RPMI8226 (cell line): ENCODE measurements at places on chromosomes 13 and 19.

- DNase-seq = no peak
Measured at GRCh38 chr19:50549927-50550593, 18.2 kb downstream of the LRRC4B start.

GRCh38 chr13:87923753-87924152 lies 252.6 kb downstream of the SLITRK5 start:
- DNase-seq = no peak

GRCh38 chr19:48249502-48250014 lies 6.2 kb downstream of the CARD8 start:
- DNase-seq = no peak

GRCh38 chr19:45512881-45513483 lies 5.7 kb downstream of the VASP start:
- no peak for DNase-seq

DNA sequence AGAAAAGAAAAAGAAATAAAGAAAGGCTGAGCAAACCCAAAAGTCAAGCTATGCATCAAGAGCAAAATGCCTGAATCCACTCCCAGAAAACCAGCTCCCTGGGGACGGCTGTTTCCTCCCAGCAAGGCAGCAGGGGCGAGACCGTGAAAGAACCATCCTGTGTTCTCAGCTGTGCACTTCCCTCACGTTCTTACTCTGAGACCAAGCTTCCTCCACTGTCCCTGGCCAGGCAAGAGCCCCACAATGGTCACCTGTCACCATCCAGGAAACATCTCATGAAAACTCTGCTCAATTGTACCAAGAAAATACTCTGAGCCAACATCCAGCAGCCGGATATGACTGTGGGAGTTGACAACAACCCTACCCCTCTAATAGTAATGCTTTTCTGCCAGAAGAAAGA lies 22.9 kb downstream of the RAB20 start:
- DNase-seq = no peak

DNA sequence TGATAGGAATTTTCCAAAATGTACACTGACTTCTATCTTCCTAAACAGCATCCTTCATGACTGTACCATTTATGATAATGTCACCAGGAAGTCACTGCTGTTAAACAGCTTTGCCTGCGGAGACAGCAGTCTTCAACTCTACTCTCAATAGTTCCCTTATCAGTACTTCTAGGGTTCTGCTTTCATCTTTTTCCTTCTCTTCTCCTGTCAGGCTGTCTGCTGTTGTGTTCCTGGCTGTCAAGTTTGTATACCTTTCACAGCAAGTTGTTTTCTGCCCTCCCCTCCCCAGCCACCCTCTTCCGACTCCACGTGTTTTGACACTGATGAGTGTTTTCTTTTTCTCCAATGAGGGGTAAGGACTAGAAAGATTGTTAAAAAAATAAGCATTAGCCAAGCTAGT lies 2.2 kb downstream of the UPF3A start:
- no peak for DNase-seq
